Progenitor cell of endocrine pancreas (in vitro differentiated cells): ENCODE measurements at places on chromosomes 12 and 14.

GRCh38 chr12:63862187-63862968 lies 17.9 kb downstream of the SRGAP1 start:
- DNase-seq: no peak

GRCh38 chr14:77791225-77791600 lies 8.7 kb upstream of the ADCK1 start:
- no peak for DNase-seq

- DNase-seq: no peak
These were observed 14.9 kb downstream of the PLEKHD1 start for GRCh38 chr14:69499436-69499835.

DNA sequence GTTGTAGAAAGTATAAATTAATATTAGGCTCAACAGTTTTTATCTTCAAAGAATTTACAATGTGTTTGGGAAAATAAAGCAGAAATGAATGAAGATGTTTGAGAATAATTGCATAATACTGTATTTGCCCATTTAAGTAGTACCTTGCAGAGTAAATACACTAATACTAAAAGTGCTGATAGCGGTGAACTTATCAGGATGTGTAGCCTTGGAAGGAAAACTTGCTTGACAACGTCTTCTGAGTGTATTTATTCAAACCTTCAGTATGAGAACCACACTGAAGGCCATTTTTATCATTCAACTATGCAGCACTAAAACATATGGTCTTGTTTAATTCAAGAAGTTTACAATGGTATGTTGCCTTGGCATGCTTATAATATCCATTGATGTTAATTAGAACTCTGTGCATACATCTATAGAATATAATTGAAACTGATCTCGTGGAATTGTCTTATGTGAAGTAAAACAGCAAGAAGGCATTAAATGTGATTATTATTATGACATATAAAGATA lies 41.3 kb downstream of the MSRB3 start:
- no peak for DNase-seq

- DNase-seq: no peak
These were observed 217.1 kb upstream of the PLEKHG7 start for GRCh38 chr12:92485351-92486348.

DNA sequence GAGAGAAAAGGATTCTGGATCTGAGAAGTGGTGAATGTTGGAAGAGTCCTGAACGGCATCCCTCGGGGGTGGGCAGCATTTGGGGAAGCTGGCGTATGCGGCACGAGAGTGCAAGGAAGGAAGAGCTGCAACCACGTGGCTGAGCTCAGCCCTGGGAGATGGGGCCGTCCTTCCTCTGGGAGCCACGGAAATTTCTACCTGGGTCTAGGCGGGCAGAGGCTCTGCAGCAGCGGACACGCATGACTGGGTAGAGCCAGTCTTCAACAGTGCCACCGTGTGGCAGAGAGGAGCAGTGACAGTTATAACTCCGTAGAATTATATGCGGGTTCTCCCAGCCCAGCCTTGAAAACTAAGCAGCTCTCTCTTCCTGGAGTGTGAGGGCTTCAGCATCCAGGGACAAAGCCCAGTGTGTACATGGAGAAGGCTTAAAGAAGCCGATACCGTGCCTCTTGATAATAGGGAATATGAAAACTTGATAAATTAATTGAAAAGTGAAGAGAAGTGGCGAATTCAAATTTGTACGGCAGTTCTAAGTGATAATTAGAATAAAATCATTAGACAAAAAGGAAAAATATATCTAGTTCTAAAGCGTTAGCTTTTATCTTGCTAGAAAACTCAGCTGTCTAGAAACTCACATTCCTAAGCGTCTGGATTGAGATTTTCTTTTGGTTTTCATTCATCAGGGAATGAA lies 82.9 kb upstream of the STXBP6 start:
- peak; percentile 53 for DNase-seq

DNA sequence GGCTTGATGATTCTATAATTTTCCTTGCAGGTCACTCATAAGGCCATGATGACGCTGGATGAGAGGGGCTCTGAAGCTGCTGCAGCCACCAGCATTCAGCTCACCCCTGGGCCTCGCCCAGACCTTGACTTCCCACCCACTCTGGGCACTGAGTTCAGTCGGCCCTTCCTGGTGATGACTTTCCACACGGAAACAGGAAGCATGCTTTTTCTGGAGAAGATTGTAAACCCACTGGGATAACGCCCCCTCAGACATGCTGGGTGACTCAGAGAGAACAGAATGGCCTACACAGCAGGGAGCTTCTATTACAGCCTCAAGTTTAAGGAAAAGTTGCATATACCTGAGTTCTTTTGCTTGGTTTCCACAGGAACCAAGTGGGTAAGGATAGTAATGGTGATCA lies 34.3 kb downstream of the SERPINA3 start:
- no peak for DNase-seq

DNA sequence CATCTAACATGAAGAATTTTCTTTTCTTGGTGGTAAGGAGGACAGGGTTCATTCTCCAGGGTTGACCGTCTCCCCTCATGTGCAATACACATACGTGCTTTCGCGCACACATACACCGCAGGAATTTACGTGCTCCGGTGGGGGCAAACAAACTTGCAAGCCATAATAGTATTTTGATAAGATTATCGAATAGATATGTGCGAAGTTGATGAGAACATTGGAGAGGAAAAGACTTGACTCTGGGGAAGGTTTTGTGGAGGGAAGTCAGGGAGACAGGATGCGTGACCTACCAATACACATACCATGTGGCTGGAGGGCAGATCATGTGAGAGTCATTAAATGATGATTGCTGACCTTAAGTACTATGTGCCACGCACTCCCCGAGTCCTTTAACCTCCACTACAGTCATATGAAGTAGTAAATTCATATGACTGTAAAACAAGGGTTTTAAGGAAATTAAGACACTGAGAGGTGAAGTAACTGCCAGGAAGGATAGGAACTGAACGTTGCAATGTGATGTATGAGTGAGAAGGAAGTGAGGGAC lies 921 bp downstream of the RAD51B start:
- no peak for DNase-seq

DNA sequence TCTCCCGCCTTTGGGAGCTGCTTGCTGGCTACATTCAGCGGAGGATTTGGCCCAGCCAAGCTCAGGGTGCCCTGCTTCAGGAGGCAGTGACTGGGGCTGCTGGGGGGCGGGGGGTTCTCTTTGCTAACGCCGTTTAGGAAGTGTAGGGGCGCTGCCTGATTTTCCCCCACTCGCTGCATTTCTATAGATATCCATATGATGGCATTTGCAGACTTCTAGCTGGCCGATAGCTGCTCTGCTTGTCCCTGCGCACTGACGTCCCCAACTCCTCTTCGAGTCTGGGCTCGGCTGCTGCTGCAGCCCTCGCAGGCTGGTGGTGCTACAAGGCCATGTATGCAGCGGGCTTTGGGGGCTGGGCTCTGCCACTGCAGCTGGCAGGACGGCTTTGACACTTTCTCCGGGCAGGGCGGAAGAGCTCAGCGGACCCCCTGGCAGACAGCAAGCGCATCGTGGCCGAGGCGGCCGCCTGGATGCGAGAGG lies 3.1 kb downstream of the LRFN5 start:
- peak; percentile 37 for DNase-seq

- DNase-seq: no peak
These were observed 56.3 kb downstream of the PPP1R36 start for GRCh38 chr14:64605926-64606685.

DNA sequence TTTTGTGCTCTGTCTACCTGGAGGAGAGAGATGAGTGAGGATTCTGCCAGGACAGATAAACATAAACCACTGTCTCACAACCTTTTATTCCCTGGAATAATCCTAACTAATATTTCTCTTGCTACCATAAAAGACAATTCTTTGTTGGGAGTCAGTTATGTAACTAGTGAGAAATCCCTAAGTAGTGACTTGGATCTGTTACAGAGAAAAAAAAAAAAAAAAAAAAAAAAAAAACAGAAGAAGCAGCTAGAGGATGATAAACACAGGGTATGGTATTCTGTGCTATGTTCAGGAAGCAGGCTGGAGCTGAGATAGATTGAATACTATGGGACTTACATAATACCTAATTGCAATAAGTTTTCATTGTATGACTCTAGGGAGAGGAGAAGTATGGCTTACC lies 178.7 kb downstream of the CNTN1 start:
- DNase-seq: no peak

DNA sequence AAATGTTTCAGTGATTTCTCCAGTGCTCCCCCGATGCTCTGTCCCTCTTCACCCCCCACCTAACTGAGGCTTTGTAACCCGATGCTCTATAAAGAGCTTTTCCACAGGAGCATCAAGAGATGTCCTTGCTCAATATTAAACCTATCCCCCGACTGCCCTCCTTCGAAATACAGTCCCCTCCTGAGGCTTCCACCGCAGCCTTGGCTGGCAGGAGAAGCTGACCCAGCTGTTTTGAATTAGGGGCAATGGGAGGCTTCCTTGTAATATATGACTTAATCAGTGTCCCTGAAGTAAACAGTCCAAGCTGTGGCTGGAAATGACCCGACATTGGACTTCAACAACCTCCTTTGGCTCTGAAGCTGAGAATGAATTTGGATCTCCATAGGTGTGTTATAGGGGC lies 62.4 kb downstream of the TMEM30B start:
- no peak for DNase-seq
